Jurkat, Clone E6-1 (cell line): ENCODE measurements at places on chromosomes 6 and 20.

DNA sequence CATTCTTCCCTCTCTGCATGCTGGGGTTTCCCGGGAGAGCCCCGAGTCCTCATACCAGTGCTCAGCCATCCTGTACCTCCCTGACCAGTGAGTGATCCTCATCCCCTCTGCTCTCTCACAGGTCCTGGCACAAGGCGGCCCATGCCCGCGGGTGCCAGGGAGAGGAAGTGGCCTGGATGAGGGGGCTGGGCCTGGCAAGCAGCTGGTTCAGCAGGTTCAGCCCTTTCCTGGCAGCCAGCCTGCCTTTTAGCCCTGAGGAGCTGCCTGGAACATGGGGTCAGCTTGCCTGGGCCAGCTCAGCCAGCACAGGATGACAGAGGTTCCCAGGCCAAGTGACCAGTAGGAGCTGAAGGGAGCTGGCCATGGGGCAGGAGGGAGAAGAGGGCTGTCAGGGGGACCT is 10.9 kb downstream of the MOCS1 start:
- no peak for DNase-seq

DNA sequence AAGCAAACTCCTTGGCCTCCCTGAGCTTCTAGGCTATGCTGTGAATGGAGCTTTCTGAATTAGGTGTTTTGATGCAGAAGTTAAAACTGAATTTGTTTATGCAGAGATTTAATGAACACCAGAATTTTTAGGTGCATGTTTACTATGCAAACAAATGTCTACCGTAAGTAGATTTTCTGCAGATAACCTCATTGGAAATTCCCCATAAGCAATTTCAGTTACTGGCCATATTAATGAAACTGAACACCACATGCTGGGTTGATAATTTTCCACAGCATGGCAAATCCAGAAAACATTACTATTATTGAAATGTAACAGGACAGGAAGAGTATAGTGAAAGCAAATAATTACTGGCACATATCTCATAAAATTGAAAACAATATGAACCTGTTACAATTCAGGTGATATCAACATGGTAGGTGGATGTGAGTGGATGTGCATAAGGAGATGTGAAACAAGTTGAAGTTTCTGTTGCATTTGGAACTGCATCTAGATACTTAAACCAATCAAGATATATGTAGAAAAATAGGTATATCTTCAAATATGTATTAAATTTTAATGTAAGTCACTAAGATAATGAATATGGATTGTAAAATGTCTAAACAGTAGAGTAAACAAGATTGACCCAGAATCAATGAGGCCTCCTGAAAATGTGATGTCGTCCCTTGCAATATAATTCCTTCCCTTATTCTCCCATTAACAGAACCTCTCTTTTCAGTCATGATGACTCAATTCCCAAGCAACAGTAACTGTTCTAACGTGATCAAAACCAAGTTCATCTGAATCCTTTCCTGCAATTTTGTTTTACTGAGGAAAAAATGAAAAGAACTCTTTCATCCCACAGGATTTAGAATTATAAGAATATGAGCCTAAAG is 11.0 kb downstream of the PTCHD4 start:
- no peak for DNase-seq

- DNase-seq: no peak
Observed at GRCh38 chr20:1807394-1807793, 87.8 kb upstream of the SIRPA start.

DNA sequence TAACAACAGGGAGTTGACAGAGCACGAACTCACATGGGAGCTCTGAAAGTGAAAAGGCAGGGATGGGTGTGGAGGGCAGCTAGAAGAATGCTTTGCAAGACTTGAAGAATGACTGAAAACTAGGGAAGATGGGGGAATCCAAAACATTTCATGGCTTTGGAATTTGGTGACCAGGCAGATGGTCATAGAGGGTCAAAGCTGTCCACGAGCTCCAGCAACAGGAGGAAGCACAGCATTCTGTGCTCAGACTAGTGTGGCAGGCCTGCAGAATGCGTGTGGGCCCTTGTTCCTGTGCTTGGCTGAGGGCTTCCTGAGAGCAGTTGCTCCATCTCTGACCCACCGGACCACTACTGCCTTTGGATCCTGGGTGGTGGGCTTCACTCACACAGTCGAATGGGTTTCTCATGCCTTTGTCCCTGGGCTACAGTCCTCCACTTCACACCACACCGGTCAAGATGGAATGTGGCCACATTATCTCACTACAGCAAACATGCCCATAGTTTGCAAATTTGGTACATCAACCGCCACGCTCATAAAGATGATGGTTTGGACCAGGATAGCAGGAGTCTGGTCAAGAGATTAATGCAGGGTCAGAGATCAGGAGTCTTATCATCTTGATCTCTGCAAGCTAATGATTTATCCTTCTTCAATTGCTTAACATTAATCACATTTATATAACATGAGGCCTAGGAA is 100.7 kb downstream of the SGK1 start:
- DNase-seq: no peak

DNA sequence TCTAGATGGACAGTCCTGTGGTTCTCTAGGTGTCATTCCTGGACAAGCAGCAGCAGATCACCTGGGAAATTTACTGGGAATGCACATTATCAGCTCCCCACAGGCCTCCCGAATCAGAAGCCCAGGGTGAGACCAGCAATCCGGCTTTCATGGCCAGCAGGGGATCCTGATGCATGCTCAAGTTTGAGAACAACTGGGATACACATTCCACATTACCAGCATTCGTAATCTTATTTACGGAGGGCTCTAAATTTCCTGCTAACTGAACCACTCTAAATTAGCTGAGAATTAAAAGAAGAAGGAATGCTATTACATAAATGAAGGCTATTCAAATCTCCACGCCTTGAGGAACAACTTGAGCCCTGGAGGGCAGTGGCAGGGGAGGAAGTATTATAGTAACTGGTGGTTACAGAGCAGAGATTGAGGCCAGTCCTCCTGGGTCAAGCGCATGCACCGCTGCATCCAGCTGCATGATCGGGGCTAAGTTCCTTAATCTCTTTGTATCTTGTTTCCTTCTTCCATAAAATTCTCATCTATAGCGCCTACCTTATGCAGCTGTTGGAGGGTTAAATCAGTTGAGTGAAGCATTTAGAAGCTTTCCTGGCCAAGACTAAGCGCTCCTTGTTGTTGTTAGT is 403.7 kb downstream of the CDH26 start:
- no peak for DNase-seq
